GM06990 (cell line): ENCODE measurements at places on chromosomes 3 and 15.

DNA sequence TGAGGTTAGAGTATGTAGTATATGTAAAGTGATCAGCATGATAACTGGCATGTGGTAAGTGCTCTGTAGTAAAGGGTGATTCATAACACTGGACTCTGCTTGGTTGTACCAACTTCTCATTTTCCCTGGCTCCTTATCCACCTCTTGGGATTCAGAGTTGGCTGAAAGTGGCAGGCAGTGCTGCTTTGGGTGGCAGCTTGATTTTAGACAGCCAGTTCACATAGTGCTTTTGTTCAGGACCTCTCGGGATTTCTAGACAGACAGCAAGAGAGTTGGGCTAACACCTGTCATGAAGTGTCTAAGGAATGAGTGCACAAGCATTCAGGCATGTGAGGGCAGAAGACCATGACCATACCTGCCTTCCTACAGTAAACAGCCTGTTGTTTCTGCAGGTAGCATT, 69.0 kb downstream of the RBM6 start:
- DNase-seq: no peak

DNA sequence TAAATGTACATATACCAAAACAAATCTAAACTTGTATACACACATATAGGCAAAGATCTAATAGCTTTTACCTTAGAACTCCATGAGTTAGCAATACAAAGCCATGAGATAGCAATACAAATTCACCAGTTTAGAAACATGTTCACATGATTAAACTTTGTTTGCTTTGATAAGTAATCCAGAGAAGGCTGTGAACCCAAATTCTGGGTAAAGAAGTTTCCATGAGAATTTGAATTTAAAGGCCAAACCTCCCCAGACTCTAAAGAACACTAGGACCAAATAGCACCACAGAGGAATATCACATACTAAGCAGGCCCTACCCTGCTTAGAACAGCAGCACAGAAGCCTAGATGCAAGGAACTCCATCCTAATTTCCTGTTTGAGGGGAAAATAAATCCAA, 83.7 kb upstream of the TP63 start:
- no peak for DNase-seq

DNA sequence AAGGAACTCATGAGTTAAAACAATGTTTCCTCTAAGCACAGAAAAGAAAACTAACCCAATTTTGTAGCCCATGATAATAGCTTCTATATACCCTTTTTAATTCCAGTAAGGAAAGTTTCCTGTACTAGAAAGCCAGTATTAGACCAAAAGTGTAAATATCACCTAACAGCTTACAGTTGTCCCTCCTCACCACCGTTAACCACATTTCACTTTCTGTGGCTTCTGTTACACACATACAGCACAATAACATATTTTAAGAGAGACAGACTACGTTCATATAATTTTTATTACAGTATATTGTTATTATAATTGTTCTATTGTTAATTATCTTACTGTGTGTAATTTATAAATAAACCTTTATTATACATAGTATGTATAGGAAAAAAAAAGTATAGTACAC, 74.1 kb downstream of the ZNF280D start:
- no peak for DNase-seq

DNA sequence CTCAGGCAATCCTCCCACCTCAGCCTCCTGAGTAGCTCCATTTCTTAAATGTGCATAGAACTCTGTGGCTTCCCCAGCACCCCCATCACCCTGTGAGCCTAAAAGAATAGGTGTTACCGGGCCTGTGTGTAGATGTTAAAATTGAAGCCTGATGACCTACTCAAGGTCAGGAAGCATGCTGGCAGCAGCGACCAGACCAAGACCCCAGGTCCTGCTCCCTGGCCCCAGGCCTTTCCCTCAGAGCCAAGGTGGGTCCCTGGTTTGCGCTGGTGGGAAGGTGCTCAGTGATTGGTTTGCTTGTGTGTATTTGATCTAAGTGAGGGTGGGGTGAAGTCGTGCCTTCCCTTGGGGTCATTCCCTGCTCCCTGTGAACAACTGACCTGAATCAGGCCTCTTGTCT, 18.4 kb upstream of the CRABP1 start:
- DNase-seq: no peak

- DNase-seq: no peak
Observed at GRCh38 chr3:55091381-55092225, 163.7 kb upstream of the LRTM1 start.

DNA sequence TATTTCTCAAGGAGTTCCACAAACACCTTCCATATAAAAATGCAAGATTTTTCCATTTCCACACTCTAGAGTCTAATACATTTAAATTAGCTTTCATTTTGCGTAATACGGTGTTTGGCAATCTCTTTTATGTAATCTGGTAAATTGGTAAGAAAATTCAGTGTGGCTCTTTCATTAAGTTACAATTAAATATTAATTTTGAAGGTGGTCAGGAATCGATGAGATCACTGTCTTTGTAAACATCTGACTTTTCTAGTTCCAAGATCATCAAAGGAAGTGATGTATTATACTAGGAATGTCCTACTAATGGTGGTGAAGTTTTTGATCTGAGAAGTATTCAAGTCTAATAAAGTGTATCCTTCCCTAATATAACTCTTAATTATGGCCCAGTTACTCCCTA, 1.1 kb upstream of the UTS2B start:
- no peak for DNase-seq

DNA sequence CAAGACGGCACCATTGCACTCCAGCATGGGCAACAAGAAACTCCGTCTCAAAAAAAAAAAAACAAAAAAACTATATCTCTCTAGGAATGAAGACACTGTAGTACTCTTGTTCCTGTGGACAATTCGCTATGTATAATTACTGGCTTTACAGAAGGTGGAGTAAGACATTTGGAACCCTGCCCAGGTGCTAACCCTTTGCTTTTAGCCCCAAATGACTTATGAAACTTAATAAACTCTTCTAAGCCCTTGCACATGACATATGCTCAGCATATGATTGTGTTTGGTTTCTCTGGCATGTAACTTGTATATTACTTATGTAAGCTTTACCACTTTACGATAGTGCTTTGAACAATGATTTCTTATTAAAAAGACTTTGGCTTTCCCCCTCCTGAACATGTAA, 27.3 kb upstream of the PRTG start:
- no peak for DNase-seq

GRCh38 chr15:84908564-84908963, 24.1 kb downstream of the SLC28A1 start:
- no peak for DNase-seq

DNA sequence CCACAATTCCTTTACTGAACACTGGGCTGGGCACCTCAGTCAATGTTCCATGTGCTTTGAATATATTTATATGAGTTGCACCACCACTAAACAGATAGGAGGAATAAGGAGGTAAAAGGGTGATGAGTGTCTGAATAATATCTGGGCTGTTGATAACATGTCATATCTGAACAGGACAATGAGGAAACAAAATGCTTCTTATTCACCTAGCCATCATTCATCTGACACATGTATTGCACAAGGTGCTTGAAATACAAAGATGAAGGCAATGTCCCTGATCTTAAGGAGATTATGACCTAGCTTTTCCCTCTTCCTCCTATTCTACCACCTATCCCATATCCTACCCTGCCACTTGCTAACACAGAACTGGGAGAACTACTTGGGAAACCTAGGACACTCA, 8.0 kb upstream of the CERS3 start:
- no peak for DNase-seq

DNA sequence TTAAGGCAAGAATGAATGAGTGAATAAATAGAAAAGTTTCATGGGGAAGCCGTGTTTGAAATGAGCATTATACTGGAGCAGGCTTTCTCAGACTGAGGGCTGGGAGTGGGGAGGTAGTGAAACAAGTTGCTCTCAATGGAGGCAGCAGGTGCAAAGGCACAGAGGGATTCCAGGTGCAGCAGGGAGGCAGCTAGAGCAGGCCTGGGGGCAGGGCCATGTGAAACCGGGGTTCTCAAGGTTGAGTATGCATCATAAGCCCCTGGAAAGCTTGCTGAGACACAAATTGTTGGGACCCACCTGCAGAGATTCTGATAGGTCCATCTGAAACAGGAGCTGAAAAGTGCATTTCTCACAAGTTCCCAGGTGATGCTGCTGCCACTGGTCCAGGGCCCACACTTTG, 45.3 kb downstream of the BFSP2 start:
- peak; percentile 61 for DNase-seq

GRCh38 chr3:46958467-46959160, 17.9 kb downstream of the CCDC12 start:
- DNase-seq: no peak

DNA sequence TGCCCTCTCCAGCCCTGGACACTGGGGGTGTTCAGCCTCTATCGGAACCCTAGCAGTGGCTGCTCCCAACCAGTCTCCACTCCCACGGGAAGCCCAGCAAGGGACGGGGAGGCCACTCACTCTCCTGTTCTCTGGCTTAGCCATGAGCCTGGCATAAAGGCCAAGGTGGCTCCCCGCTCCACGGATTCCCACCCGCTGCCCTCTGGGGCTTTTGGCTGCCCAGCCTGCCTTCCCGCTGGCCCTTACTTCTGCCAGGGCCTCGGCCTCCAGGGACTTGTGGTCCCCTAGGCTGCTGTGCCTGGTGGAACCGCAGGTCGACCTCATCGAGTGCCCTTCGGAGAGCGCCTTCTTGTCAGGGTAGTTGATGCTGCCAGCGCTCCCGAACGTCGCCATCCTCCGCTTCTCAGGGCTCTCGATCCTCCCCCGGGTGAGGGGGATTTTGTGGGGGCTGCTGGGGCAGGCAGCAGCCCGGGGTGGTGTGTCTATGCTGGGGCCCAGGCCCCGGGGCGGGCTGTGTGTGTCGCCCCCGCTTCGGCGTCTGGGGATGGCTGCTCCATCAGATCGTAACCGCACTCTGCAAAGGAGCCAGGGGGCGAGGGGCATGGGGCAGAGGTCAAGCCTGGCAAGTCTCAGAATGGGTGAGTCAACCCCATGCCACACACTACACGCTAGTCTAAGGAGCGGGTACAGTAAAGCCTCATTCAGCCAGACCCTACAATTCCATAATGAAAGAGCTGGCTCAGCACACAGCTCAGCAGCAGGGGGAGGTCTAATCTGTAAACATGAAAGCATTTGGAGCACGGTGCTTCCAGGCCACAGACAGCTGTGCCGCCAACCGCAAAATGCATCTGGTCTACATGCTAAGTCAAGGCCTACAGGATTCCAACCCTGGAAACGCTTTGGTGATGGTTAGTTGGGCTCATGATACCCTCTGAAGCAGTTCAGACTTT, 27.3 kb upstream of the RAD18 start:
- no peak for DNase-seq

DNA sequence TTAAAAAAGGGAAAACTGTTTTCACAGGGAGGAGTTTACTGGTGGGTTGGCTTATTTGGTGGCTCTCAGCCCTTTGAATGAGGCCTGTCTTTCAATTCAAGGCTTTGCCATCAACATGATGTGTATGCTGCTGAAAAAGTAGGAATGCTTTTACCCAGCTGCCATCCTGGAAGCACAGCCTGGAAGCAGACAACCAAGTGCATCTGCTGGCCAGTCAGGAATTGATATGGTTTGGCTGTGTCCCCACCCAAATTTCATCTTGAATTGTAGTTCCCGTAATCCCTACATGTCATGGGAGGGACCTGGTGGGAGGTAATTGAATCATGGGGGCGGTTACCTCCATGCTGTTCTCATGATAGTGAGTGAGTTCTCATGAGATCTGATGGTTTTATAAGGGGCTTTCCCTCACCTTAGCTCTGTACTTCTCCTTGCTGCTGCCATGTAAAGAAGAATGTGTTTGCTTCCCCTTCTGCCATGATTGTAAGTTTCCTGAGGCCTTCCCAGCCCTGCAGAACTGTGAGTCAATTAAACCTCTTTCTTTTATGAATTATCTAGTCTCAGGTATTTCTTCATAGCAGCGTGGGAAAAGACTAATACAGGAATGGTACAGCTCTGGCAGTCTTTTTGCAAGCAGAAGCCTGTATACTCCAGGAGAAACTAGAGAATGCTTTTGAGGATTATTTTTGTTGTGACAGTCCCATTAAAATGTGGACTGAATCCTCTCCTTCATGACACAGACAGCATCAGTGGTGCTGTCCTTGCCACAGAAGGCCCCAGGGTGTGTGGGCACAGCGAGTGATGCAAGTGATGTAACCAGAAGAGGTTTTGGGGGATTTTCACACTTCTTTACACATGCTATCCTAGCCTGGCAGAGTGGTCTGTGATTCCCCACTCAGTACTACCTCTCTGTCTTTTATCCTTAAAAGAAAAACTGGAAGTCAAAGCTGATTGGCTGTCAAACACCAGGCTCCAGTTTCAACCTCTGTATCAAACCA, 20.0 kb downstream of the PLCL2 start:
- no peak for DNase-seq

- DNase-seq: no peak
Observed at GRCh38 chr15:100330221-100330620, 11.6 kb downstream of the ADAMTS17 start.

GRCh38 chr15:43118286-43118685, 12.4 kb upstream of the UBR1 start:
- DNase-seq: no peak

DNA sequence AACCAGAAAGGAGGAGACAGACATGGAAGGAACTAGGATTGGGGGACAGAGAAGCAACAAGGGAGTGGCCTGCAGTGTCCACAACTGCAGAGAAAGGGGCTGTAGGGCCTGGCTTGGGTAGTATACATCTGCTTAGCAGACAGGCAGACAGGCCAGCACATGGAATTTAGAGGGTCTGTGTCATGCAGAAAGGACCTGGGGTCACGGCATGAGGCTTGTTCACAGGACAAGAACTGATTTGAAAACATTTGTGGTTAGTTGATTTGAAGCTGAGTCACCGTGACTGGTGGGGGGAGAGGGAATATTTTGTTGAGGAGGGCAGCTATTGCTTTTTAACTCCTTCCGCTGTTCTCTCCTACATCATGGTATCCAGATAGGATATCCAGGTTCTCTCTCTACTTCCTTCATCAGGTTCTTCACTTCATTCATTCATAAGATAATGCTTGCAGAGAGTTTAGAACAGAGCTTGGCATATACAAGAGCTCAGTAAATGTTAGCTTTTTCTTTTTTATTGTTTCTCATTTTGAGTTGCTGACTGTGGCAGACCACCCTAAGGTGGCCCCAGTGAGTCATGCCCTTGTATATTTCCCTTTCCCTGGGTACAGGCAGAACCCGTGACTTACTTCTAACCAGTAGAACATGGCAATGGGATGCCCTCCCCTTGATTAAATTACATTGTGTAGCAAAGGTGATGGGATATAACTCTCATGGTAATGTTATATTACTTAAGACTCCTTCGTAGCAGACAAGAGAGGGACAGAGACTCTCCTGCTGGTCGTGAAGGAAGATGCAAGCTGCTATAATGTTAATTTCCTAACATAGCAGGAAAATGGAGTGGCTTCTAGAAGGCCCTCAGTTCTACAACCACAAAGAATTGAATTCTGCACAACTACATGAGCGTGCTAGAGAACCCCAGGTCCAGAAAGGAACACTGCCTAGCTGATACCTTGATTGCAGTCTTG, 95.0 kb upstream of the NMNAT3 start:
- DNase-seq: no peak

GRCh38 chr3:66480666-66481065, 20.2 kb downstream of the LRIG1 start:
- DNase-seq: peak; percentile 26

GRCh38 chr15:50180091-50180490, 1.9 kb upstream of the SLC27A2 start:
- DNase-seq: no peak
